ENCODE measurements at places on chromosomes 4 and X.

DNA sequence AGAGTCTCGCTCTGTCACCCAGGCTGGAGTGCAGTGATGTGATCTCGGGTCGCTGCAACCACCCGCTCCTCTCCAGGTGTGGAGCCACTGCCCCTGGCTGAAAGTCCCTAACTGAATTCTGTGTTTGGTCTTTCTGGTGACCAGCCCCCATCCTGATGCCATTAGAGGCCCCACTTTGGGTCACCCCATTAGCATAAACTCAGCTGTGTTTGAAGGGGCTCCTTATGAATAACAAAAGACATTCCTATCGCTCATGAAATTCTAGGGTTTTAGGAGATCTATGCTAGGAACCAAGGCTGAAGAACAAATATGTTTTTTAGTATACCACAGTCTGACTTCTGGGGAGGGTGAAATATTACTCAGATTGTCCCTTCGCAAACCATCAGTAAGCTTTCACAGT, 652.9 kb downstream of the ADGRL3 start:
- DNase-seq = peak; percentile 73

DNA sequence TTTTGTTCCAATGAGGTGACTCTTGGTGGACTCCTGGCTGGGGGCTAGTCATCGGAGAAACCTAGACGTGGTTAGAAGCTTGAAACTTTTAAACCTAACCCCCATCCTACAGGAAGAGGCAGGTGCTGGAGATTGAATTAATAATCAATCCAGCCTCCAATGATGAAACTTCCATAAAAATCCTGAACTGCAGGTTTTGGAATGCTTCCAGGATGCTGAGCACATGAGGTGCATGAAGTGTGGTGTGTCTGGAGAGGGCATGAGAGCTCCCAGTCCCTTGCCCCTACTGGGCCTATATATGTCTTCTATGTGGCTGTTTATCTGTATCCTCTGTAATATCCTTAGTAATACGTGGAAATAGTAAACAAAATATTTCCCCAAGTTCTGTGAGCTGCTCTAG, 90.7 kb upstream of the PDHA2 start:
- DNase-seq = no peak

DNA sequence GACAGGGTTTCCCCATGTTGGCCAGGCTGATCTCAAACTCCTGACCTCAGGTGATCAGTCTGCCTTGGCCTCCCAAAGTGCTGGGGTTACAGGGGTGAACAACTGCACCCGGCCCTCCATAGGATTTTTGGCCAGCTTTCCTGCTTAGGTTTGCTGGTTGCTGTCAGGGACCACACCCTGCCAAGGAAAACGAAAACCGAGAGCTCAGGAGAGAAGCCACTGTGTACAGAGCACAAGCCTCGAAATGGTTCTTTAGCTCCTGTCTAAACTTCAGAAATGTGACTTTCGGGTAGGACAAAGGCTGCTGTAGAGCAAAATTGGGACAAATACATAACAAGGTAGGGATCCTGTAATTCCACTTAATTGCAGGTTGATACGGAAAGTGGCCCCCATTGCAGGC, 146.3 kb upstream of the ATP6AP2 start:
- no peak for DNase-seq

DNA sequence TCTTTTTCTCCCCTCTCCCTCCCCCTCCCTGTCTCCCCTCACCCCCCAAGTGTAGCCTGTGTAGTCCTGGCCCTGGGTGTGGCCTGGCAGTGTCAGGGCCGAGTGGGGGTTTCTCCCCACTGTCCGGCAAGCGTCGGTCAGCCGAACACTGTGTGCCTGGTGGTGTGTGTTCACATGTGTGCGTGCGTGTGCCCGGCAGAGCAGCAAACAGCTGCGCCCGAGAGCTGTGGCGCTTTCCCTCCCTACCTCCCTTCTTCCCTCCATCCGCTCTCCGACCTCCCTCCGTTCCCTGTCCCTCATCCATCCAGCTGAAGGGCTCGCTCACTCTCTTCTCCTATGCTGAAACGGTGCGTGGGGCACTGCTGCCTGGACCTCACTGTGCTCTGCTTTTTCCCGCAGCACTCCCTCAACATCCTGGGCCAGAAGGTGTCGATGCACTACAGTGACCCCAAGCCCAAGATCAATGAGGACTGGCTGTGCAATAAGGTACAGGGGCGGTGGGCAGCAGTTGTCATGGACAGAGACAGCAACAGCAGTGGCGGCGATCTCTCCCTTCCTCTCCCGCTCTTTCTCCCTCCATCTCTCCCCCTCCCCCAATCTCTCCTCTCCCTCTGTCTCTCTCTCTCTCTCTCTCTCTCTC, 17.4 kb upstream of the UBA1 start:
- no peak for DNase-seq

DNA sequence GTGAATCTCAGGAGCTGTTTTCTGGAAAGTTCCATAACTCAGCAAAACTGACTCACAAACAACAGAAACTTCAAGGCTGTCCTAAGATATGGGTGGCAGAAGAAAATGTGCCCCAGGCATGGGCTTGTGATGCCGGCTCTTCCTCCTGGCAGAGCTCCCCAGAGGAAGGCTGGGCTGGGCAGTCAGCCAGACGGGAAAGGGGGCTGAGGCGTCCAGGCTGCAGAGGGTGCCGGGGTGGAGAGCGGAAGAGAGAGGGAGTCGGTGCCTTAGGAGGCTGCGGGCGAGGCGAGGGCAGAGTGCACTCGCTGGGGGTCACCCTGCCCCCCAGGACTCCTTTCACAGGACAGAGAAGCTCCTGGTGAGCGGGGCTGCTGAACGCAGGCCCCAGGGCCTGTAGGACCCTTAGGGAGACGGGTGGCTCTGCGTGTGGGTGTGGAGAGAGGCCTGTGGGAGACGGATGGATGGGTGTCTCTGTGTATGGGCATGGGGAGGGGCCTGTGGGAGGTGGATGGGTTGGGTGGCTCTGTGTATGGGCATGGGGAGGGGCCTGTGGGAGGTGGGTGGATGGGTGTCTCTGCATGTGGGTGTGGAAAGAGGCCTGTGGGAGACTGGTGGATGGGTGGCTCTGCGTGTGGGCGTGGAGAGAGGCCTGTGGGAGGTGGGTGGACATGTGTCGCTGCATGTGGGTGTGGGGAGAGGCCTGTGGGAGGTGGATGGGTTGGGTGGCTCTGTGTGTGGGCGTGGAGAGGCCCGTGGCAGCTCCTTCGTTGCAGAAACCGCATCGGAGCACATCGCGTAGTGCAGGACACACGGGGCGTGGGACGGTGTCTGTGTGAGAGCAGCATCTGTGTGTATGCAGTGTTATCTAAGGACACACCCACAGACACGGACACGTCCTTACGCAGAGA, 15.9 kb downstream of the PCGF3 start:
- DNase-seq = no peak

DNA sequence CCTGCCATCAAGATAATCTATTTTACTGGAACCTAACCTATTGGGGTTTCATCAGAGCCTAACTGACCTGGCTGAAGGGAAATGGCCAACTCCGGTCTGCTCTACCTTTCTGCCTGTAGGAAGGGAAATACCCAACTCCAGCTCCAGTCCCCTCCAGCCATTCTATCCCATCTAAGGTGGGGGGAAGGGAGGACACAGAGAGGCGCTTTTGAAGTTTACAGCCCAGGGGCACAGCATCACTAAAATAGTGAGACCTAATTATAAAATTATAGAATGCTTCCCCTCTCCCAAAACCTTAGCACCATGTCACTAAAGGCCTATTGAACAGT, 27.8 kb upstream of the ACSL4 start:
- no peak for DNase-seq

DNA sequence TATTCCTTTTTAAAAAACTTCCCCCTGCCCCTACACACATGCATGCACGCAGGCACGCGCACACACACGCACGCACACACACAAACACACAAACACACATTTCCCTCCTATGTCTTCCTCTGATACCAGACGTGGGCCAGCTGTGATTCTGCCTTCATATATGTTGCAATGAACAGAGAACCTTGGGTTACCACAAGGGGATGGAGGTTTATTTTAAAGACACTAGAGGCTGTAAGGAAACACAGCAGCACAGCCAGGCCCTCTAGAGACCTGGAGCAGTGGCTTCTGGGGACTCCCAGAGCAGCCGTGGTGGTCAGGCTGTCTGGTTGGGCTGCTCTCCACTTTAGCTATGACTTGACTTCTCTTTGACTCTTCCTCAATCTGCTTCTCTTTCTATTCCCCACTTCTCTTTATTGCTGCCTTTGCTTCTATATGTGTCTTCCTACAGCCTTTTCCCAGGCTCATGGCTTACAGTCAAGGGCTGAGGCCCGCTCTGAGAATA, 3.2 kb upstream of the TLR10 start:
- no peak for DNase-seq

GRCh38 chr4:185695743-185696142, 116.3 kb downstream of the SORBS2 start:
- DNase-seq = no peak

DNA sequence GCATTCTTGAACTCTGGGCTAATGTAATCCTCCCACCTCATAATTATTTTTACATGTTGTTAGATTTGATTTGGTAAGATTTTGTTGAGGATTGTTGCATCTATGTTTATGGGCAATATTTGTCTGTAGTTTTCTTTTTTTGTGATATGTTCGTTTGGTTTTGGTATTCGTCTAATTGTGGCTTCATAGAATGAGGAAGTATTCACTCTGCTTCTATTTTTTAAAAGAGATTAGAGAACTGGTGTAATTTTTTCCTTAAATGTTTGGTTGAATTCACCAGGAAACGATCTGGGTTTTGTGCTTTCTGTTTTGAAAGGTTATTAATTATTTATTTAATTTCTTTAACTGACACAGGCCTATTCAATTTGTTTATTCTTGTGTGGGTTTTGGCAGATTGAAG, 161.2 kb upstream of the NUDT6 start:
- DNase-seq = no peak

GRCh38 chrX:6131287-6131686, 97.4 kb downstream of the NLGN4X start:
- no peak for DNase-seq

DNA sequence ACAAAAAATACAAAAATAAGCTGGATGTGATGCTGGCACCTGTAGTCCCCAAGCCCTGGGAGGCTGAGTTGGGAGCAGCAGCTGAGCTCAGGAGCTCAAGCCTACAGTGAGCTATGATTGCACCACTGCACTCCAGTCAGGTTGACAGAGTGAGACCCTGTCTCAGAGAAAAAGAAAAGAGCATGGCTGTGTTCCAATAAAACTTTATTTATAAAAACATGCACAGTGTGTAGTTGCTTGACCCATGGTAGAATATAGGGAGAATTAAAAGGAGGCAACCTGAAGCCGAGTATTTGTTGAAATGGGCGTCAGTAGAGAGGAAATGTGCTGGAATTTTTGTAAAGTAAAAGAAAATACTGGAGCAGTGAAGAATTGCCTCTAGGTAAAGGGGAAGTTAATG, 27.0 kb downstream of the GYG2 start:
- no peak for DNase-seq

GRCh38 chrX:13226214-13226613, 93.6 kb downstream of the ATXN3L start:
- DNase-seq = no peak

DNA sequence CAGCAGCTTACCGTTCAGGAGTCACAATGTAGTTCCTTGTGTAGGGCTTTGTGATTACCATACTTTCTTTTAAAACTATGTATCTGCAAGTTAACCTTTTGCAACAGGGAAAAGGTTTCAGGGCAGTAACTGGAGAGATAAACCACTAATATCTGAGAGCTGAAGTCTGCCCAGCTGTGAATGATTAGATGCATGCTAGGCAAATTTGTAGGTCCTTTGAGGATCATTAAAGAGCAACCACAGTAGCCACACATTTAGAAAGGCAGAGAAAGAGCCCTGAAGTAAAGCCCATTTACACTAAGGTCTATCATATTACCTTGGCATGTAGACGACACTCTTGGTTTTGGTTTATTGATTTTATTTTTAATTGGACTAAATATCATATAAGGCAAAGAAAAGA, 60.0 kb downstream of the ATP8A1 start:
- no peak for DNase-seq

- no peak for DNase-seq
Observed at GRCh38 chr4:139985401-139985800, 168.6 kb downstream of the MAML3 start.

DNA sequence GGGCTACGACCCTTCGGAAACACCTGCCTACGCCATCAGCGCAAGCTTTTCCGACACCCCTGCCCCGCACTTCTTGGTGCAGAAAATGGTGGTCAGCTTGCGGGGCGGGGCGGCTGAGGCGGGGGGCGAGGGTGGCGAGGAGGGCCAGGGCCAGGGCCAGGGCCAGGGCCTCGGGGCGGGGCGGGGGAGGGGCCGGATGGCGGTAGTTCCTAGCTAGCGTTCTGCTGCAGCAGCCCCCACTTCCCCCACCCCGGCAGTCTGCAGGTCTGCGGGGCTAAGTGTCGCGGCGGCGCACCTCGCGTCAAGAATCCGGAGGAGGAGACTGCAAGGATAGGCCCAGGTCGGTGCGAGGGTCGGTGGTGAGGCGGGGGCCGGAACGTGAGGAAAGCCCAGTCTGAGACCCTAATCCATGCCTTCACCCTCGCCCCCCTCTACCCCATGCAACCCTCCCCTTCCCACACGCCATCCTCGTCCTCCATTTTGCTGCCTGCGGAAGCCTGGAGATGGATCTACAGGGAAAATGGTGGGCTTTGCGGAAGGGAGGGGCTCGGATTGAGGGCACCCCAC, 600 bp downstream of the BEX4 start:
- DNase-seq = no peak

GRCh38 chr4:161907590-161907955, 256.2 kb downstream of the FSTL5 start:
- DNase-seq = no peak

DNA sequence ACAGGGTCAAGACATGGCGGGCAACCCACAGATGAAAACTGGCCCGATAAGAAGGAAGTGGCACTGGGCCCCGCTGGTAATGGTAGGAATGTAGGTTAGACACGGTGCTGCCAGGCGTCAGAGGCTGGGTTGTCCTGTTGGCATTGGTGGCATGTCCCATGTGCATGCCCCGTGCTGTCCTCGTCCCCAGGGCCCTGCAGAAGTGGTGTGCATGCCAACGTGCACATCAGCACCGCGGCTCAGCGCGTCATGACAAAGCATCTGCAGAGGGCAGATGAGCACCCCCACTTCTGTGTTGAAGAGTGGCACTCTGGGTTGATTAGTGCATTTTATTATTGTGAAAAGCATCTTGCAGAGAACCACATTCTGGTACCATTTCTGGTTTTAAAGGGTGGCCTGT, 35.6 kb downstream of the NELFA start:
- DNase-seq = no peak

- DNase-seq = no peak
Observed at GRCh38 chrX:82782014-82782413, 726.1 kb upstream of the POU3F4 start.

DNA sequence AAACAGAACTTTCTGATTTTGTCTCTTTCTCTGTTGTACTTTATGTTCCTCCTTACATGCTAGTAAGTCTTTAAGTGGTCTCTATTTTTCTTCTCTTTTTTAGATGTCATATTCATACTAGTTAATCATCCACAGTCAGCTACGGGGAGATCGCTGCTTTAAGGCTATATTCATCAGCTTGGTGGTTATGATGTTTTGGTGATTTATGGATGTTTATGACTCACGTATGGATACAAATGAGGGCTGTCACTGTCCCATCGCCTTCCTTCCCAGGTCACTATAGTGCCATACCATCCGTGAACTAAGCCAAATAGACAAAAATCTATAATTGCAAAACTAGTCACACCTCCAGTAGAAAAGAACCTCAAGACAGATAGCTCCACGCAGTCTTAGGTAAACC, 296.8 kb upstream of the AADAT start:
- no peak for DNase-seq

All from iPS DF 19.7 (cell line).